ENCODE measurements at places on chromosomes 11 and 22. TPM values are rescaled to one million over a fixed set of nuclear protein-coding genes. Genes with fewer than 3 reads are reported as not detected.

The LPXN gene
- 2.7 TPM for total RNA-seq

The RASGRP2 gene
- total RNA-seq = 1.9 TPM

The CALCA gene
- total RNA-seq = not detected

The ARHGAP20 gene
- 0.27 TPM for total RNA-seq

The TUB gene
- total RNA-seq = 30.3 TPM

The EPS8L2 gene
- total RNA-seq = 22.8 TPM

The BCO2 gene
- 1.1 TPM for total RNA-seq

- no peak for DNase-seq
- H3K27ac ChIP-seq = peak overlapping the region; percentile 28
- H3K36me3 ChIP-seq = no peaks in the 10 kb centered on the region
- H3K4me1 ChIP-seq = no peaks in the 10 kb centered on the region
- peaks cover 54% of the 10 kb centered on the region for H3K27me3 ChIP-seq
Observed at GRCh38 chr22:22037229-22037628, 54.6 kb upstream of the TOP3B start.

DNA sequence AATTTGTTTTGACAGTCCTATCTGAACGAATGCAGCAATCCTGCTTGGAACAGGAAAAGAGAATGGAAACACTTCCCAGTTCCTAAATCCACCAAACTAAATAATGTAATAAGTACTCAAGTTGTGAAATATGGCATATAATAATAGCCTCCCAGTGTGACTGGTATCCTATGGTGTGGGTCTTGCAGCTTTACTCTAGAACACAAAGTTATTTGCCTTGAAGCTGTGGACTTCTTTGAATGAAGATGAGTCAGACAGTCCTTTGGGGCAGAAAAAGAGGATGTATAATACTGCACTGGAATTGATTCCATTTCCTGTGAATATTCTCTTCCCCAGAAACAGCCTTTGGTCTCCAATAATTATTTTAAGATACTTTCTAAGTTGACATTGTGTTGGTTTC lies 887.0 kb downstream of the KCNA4 start:
- H3K4me1 ChIP-seq = no peaks in the 10 kb centered on the region
- H3K27ac ChIP-seq = no peak overlapping the region
- H3K4me3 ChIP-seq = no peak overlapping the region
- H3K27me3 ChIP-seq = no peaks in the 10 kb centered on the region

DNA sequence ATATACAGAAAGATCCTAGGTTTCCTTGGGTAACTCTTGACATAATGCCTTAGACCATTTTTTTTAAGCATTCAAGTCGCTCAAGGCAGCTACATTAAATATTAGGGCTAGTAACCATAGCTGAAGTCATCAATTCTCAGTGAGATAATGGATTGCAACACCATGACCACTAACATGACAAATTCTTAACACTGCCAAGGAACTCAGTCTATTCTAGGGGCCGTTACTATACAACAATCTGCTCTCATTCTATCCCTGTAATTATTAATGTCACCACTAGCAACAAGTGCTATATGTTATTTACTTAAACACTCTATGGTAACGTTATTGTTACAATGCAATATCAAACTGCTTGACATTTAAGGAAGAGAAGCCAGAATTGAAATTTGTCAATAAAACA lies 3.2 kb upstream of the STK33 start:
- no peaks in the 10 kb centered on the region for H3K36me3 ChIP-seq
- H3K27me3 ChIP-seq = no peaks in the 10 kb centered on the region
- no peak overlapping the region for H3K27ac ChIP-seq
- no peak for DNase-seq
- H3K4me3 ChIP-seq = no peak overlapping the region
- peaks cover 16% of the 10 kb centered on the region for H3K4me1 ChIP-seq

DNA sequence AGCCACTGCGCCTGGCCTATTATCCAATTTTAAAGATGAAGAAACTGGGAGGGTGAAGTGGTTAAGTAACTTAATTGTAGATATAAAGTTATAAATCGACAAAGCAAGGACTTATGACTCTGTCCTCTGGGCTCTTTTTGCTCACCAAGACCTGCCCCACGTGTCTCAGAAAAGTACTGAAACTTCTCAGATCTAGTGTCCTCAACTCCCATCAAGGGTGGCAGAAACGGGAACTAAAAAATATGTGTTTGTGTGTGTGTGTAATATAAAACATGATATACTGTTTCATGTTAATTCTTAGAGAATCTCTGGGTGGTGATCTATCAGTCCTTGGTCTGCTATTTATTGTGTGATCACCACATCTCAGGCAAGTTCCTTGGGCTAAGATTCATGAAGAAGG lies 104.9 kb downstream of the GAB2 start:
- no peaks in the 10 kb centered on the region for H3K27me3 ChIP-seq
- H3K36me3 ChIP-seq = no peaks in the 10 kb centered on the region
- no peak overlapping the region for H3K4me3 ChIP-seq

GRCh38 chr11:70485326-70486025 lies 87.1 kb downstream of the CTTN start:
- no peaks in the 10 kb centered on the region for H3K36me3 ChIP-seq
- DNase-seq = no peak
- H3K27me3 ChIP-seq = no peaks in the 10 kb centered on the region
- H3K4me3 ChIP-seq = no peak overlapping the region
- H3K4me1 ChIP-seq = no peaks in the 10 kb centered on the region

DNA sequence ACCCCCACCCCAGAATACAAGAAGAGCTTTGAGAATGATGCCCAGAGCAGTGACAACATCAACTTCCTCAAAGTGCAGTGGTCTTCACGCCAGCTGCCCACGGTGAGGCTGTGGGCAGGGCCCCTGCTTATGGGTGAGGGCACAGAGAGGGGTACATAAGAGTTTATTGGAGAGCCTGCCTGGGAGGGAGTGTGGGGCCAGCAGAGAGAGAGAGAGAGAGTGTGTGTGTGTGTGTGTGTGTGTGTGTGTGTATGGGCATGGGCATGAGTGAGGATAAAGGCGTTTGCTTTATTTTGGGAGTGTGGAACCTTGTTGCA lies 9.5 kb downstream of the PHOX2A start:
- no peaks in the 10 kb centered on the region for H3K4me1 ChIP-seq
- H3K36me3 ChIP-seq = peaks cover 91% of the 10 kb centered on the region
- peaks cover 3% of the 10 kb centered on the region for H3K27me3 ChIP-seq
- H3K4me3 ChIP-seq = no peak overlapping the region

DNA sequence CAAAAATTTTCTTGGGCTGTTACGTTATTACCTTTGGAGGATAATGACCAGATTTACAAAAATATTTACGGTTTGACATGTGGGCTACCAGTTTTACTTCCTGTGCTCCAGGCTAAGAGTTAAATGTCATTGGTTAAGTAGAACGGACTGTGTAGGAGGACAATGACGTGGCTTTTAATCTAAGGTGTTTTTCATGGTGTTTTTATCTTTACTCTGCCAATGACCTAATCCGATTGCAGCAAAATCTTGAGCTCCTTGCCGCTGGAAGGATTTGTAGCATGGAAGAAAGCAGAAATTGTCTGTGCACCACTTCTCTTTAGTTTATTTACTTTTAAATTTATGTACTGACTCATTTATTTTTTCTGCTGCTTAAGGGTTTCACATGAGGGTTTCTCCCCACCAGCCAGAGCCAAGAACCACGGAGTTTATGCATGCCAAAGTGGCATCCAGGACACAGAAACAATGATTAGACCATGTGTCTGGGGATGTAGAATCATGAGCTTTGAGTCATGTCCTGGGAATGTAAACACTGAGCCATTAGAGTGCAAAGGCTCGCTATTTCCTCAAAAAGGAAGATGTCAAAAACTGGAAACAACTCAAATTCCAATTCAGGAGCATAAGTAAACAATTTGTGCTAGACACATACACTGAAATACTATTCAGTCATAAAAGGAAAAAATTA lies 1.9 kb upstream of the CARD16 start:
- H3K27me3 ChIP-seq = no peaks in the 10 kb centered on the region
- no peak for DNase-seq
- H3K4me3 ChIP-seq = no peak overlapping the region
- no peaks in the 10 kb centered on the region for H3K36me3 ChIP-seq

GRCh38 chr11:67369801-67370284 lies 3.6 kb downstream of the CLCF1 start:
- no peak overlapping the region for H3K4me3 ChIP-seq
- no peaks in the 10 kb centered on the region for H3K36me3 ChIP-seq
- no peak overlapping the region for H3K27ac ChIP-seq
- H3K4me1 ChIP-seq = peaks cover 13% of the 10 kb centered on the region

DNA sequence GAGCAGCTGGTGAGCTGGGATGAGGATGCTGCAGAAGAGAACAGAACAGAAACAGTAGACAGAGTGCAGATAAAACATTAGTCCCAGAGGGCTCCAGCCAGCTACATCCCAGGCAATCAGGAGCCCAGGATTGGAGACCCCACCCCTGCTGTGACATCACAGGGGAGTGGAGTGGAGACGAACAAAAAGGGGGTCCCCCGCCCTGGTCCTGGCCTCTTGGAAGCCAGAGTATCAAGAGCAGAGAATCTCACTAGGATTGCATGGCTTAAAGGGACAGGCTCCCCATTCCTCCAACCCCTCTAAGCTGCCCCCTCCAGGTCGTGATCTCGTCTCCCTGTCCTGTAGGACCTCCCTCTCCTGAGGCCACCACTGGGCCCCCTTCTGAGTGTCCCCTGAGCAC lies at the start of gene P2RX3:
Gene P2RX3, plus strand, starts transcription at position 211 of the 400 bp plus-strand sequence. CDS start 199 bp downstream, outside the sequence.
- peaks cover 7% of the 10 kb centered on the region for H3K27me3 ChIP-seq
- peak within 1 kb of the TSS; percentile 36 for H3K27ac ChIP-seq
- H3K4me1 ChIP-seq = no peaks in the 10 kb centered on the region
- peak; percentile 45 for DNase-seq

GRCh38 chr11:113461639-113462038 lies 13.6 kb downstream of the DRD2 start:
- H3K4me1 ChIP-seq = peaks cover 9% of the 10 kb centered on the region
- peak; percentile 7 for DNase-seq
- no peaks in the 10 kb centered on the region for H3K36me3 ChIP-seq
- peaks cover 41% of the 10 kb centered on the region for H3K27me3 ChIP-seq
- H3K27ac ChIP-seq = no peak overlapping the region
- no peak overlapping the region for H3K4me3 ChIP-seq

GRCh38 chr11:68709062-68709461 lies 24.7 kb downstream of the GAL start:
- H3K36me3 ChIP-seq = no peaks in the 10 kb centered on the region
- no peaks in the 10 kb centered on the region for H3K4me1 ChIP-seq
- no peak overlapping the region for H3K27ac ChIP-seq
- no peak for DNase-seq
